ENCODE measurements at places on chromosomes 13 and 19.

GRCh38 chr19:33254245-33254824, 28.7 kb upstream of the SLC7A10 start:
- no peak for DNase-seq

DNA sequence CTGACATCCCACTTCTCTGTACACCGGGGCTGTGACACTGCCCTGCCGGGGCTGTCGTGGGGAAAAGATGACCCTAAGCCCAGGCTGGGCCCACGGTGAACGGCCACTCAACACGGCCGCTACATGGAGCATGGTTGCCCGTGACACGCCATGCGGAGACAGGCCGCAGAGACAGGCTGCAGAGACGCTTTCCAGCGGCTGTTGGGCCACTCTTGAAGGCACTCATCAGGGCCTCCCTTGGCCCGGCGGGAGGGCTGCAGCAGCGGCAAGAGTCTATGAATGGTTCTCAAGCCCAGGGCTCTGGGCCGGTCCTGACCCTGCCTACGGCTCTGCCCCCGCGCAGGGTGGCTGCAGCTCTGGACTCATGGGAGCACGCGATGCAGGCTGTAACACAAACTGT, 22.1 kb downstream of the ADPRHL1 start:
- DNase-seq, result no peak

DNA sequence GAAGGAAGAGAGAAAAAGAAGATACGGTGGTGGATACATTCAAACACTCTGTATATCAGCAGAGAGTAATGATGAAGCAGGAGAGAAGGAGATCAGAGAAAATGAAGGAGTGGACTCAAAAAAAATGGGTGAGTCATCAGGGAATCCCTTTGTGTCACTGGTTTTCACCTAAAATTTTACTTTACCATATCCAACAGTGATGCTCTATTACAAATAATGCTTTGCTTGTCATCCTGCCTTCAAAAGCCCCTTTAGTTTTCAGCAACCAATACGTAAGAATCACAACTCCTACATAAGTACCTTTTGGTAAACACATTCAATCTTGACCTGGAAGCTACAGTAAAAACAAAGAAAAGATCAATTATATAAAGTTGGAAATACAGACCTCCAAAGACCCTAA, 88.8 kb downstream of the ENOX1 start:
- DNase-seq, result no peak

- DNase-seq, result no peak
Measured at GRCh38 chr13:100347968-100348367, 240.6 kb downstream of the GGACT start.

DNA sequence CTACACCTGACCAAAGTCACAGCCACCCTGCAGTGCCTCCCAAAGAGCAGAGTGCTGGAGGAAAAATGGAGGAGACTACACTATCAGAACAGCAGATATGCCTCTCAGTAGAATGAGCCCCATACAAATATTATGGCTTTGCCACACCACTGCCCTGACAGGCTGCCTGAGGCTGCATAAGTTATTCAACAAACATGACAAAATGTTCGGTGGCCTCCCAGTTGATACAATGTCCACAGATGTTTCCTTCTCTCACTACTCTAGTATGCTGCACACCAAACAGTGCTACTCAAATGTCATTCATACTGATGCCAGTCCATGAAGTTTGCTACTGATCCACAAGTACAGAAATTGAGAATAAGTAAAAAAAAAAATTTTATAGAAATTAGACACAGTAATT, 41.0 kb downstream of the N4BP2L2 start:
- no peak for DNase-seq

- no peak for DNase-seq
Measured at GRCh38 chr19:47719047-47719859, 6.0 kb downstream of the EHD2 start.

GRCh38 chr19:56832352-56832928, 8.1 kb downstream of the PEG3 start:
- no peak for DNase-seq

DNA sequence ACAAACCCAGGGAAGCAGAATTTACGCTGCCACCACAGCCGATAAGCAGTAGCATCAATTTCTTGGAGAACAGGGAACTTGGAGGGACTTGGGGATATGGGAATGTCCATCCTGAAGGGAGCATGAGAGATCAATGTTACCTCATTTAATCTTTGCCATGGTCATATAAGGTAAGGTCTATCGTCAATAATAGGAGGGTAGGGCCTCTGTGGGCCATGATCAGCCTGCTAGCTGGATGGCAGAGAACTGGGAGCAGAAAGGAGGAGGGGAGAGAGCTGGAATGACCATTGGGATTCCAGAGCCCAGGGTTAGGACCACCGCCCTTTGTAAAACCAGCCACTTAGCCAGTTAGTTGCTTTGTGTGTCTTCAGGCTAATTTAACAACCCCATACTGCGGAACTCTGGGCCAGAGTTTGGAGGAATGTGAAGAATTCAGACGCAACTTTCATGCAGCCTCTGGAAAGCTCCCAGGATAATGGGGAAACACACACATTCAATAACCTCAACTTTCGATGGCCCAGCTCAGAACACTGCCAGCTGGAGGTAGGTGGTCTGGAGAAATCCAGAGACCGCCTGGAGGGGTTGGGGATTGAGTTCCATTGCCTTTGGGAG, 40.3 kb downstream of the ZNF557 start:
- no peak for DNase-seq

DNA sequence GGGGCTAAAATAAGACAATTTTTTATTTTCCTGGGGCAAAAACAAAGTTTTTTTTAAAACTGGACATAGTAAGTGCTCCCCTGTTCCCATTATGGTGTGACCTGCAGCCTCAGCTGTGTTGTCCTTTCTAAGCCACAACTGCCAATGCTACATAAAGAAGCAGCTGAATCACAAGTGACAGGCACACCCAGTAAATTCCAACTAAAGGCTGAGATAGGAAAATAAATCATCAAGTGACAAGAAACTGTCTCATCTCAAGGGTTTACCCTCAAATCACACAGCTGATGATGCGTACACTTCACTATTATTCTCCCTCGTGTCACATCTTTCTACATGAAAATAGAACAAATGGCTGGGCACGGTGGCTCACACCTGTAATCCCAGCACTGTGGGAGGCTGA, 28.7 kb downstream of the STK24 start:
- no peak for DNase-seq

DNA sequence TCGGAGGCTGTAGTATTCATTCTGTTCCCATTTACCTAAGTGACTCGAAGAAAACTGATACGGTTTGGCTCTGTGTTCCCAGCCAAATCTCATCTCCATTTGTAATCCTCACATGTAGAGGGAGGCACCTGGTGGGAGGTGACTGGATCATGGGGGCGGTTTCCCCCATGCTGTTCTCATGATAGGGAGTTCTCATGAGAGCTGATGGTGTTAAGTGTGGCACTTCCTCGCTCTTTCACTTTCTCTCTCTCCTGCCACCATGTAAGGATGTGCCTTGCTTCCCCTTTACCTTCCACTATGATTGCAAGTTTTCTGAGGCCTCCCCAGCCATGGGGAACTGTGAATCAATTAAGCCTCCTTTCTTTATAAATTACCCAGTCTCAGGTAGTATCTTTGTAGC, 23.5 kb downstream of the SLAIN1 start:
- no peak for DNase-seq

GRCh38 chr13:32902874-32903273, 113.3 kb upstream of the KL start:
- no peak for DNase-seq

- DNase-seq, result no peak
Measured at GRCh38 chr19:19399733-19400433, 5.6 kb upstream of the GATAD2A start.

DNA sequence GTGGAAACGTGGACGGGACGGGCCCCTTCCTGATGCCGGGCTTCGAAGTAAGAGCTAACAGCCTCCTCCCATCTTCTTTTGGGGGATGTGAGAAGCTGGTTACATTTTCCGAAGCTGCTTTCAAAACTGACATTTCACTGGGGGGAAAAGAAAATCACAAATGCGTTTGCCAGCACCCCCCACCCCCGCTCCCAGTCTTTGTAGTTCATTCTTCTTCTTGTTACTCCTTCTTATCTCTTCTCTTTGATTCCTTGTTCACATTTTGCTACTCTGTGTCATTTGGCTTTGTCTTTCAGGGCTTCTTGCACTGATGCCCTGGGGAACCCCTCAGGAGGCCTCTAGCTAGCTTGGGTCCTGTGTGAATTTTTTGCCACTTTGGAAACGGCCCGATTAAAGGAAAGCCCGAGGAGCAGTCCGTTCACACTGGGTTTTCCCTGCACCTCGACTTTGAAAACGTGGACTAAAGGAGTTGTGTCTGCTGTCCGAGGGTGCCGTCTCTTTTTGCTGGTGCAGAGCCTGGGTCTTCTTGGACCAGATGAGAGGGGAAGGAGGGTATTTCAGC, 1.3 kb downstream of the CARM1 start:
- DNase-seq, result no peak

GRCh38 chr19:13396250-13397080, 109.8 kb downstream of the CACNA1A start:
- DNase-seq, result no peak

- DNase-seq, result no peak
Measured at GRCh38 chr19:51564791-51565190, 6.3 kb upstream of the ZNF175 start.

DNA sequence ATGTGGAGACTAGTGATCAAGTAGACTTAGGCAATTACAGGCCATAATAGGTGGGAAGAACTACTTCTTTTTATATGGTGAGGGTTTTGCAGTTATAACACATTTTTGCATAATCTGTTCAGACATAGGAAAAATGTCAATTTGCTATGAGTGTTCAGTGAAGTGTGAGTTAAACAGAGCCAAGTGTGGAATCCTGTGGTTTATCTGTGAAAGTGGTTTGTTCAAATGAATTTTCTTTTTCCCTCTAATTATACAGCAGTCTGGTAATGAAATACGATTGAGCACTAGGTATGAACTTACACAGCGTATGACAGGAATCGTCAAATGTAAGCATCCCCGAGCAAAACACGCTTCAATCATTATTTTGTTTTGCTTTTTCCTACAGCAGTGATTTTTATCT, 178.3 kb downstream of the STK24 start:
- DNase-seq, result no peak

GRCh38 chr19:49875857-49876421, 1.2 kb downstream of the AKT1S1 start:
- DNase-seq, result peak; percentile 42

DNA sequence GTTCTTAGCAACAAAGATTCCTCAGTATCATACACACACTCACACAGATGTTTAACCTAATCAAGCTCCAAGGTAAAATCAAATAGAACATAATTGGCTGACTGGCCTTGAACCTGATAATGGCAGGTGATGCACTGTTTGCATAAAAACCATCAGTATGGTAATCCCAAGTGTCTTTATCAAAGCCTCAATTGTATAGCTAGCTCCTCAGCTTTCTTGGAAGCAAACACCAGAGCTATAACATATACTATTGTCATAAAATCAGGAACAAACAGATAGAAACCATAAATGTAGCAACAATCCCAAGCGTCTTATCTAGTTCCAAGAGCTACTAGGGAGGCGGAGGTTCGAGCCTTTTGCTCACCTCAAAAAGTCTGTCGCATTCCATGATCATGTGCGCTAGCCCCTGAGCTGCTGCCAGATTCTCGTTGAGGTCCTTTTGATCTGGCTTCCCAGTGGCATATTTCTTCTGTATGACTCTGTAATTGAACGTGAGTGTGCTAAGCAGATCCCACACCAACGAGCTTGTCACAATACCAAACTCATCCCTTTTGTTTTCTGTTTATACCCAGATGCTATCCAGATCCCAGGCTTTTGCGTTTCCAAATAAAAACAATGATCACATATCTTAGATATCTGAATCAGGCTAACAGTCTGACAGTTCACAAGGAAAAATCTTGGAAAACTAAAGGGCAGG, 95.3 kb downstream of the KL start:
- no peak for DNase-seq

- no peak for DNase-seq
Measured at GRCh38 chr19:2101417-2102335, 5.0 kb downstream of the IZUMO4 start.

GRCh38 chr13:113746143-113746525, 12.9 kb upstream of the TMEM255B start:
- DNase-seq, result no peak

- no peak for DNase-seq
Measured at GRCh38 chr19:8334458-8335342, 8.4 kb downstream of the KANK3 start.

DNA sequence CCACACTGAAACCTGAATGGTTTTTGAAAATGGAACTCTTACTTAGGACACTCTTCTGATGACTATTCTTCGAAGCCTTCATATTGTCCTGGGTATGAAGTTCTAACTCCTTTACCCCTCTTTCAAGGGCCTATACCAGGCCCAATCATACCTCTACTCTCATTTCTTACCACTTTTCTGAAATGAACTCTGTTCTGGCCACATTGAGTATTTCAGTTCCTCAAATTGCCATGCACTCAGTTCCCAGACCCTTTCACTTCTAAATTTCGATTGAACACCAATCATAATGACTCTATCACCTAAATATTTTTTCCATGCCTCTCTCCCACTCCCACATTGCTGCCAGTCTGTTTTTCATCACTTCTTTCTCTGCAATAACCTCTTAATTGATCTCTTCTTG, 53.7 kb downstream of the LACC1 start:
- DNase-seq, result no peak

- DNase-seq, result no peak
Measured at GRCh38 chr13:20685092-20685491, 18.4 kb upstream of the IL17D start.

GRCh38 chr19:5718037-5718578, 1.8 kb downstream of the LONP1 start:
- DNase-seq, result no peak

- no peak for DNase-seq
Measured at GRCh38 chr13:25225970-25226369, 53.9 kb upstream of the AMER2 start.

DNA sequence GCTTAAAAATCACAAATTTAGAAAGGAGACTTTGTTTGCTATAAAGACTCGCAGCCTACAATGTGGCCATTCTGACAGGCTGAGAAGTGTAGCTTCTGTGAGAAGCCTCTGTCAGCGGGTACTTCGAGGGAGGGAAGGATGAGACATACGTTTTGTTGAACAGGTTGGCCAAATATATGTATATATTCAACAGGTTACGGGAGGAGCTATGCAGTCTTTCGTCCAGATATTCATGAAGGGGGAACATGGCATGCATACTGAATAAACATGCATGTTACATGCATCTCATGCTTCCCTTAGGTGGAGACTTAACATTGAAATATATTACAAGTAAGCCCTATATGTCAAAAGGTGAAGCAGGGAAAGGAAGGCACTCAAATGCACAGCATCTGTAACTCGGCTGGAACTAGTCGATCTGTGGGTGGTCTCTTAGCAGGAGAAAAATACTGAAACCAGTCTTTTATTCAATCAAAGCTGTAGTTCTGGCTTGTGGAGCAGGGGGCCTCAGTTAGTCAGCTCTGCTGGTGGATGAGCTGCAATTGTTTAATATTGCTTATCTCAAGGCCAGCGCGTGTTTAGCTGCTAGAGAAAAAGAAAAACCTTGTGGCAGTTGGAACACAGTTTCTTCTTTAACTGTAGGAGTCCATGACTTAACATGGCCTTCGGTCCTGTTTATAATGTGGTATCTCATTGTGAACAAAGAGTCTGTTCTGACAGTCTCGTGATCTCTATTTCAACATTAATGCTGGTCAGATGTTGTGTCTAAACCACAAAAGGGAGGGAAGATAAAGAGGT, 94.3 kb downstream of the FAM216B start:
- DNase-seq, result no peak

GRCh38 chr13:45335397-45336024, 5.5 kb downstream of the TPT1 start:
- DNase-seq, result no peak
